ENCODE measurements at places on chromosomes 6 and 20. TPM values are rescaled to one million over a fixed set of nuclear protein-coding genes. Genes with fewer than 3 reads are reported as not detected.

DNA sequence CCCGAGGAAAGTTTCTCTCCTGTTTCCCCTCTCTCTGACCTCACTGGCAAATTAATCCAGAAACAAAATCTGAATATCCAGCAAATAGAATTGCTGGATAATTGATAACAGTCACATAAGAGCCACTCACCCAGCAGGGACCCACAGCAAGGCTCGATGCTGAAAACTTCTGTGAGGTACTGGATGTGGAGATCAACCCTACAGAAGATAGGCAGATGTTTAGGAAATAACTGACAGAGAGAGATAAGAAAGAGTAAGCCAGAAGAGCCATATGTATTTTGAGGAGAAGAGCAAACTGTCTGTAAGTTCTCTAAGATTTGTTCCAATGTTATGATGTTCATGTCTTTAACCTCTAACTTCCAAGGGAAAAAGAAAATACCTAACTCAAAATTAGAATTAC is 59.7 kb downstream of the PKHD1 start:
- no peak for DNase-seq

GRCh38 chr6:30876039-30876730 is 8.1 kb upstream of the DDR1 start:
- DNase-seq: peak; percentile 83

CCM2L gene
- total RNA-seq: 2.3 TPM

- no peak for DNase-seq
Measured at GRCh38 chr20:53738039-53738944, 144.7 kb upstream of the ZNF217 start.

DNA sequence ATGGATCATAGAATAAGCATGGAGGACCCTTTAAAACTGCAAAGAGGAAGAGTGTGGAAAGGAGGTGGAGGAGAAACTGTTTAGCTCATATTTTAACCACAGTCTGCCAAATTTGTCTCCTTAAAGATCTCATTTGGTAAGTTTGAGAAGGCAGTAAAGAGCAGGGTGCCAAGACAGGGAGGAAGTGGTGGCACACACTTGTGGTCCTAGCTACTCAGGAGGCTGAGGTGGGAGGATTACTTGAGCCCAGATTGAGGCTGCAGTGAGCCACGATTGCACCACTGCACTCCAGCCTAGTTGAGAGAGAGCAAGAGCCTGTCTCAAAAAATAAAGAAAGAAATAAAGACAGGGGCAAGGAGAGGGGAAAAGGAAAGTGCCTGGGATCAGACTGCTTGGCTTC is 16.8 kb upstream of the DCBLD1 start:
- no peak for DNase-seq

DNA sequence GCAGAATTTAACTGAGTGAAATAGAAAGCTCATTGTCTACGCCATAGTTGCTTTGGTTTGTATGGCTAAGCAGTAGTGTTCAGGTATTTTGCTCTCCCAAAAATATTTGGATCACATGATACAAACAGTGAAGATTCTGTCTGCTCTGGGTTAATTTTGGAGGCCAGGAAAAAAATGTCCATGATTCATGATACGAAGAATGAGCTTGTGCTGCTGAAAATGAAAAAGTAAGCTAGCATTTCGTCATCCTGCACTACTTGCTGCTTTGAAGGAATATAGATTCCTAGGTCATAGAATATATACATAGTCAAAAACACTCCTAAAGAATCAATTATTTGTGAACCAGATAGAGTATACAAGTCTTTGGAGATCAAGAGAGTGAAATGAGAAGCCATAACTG is 8.3 kb downstream of the WRNIP1 start:
- no peak for DNase-seq

MDN1 gene
- total RNA-seq: 29.9 TPM

TXNDC5 gene
- total RNA-seq: 64.9 TPM

DNA sequence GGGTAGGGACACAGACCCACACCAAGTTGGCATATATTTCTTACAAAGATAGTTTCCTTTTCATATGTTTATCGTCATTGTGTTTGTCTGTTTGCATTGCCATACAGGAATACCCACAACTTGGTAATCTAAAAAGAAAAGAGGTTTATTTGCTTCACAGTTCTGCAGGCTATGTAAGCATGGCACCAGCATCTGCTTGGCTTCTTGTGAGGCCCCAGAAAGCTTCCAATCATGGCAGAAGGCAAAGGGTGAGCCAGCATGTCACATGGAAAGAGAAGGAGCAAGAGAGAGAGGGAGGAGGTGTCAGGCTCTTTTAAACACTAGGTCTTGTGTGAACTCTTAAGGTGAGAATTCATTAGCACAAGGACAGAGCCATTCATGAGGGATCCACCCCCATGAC is 52.5 kb downstream of the CCN2 start:
- no peak for DNase-seq

GRCh38 chr6:45947807-45948206 is 67.9 kb downstream of the CLIC5 start:
- no peak for DNase-seq

IPCEF1 gene
- 0.66 TPM for total RNA-seq

TRIM31 gene
- total RNA-seq: not detected

ZNF292 gene
- 50.7 TPM for total RNA-seq

DNA sequence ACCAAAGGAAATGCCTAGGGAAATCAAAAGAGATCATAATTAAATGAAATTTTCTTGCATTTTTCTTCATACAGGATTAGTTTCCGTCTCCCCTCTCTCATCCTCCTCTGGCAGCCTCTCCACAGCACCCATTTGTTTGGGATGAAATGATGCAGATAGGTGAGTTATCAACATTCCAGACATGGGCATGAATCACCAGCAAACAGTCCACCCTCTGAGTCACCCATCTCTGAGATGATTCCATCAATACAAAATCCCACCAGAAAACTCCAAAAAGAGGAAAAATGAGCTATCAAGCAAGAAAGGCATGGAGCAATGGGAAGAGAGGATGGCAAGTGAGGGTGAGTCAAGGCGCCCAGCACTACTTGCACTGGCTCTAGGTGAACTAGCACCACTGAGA is 11.4 kb downstream of the MC3R start:
- DNase-seq: no peak

CCDC170 gene
- 0.33 TPM for total RNA-seq

GPX5 gene
- not detected for total RNA-seq

- DNase-seq: no peak
Measured at GRCh38 chr6:138586638-138587037, 87.3 kb upstream of the NHSL1 start.

GRCh38 chr6:43972179-43972912 is 154.9 kb downstream of the MRPL14 start:
- no peak for DNase-seq

DNA sequence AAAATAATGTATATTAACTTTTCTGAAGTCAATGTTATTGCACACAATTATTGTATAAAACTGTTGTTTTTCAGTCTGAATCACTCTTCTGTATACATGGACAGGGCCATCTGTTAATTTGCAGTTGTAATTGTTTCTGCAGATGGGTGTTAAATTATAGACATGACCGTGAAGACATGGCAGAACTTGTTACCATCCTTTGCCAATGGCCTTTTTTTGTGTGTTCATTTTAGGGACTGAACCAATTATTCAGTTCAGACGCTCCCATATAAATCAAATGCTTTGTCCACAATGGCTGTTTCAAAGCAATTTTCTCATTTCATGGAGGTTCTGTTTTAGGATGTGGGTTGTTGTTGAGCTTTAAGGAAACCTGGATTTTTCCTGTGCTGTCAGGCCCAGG is 533.7 kb downstream of the DOK5 start:
- no peak for DNase-seq

DNA sequence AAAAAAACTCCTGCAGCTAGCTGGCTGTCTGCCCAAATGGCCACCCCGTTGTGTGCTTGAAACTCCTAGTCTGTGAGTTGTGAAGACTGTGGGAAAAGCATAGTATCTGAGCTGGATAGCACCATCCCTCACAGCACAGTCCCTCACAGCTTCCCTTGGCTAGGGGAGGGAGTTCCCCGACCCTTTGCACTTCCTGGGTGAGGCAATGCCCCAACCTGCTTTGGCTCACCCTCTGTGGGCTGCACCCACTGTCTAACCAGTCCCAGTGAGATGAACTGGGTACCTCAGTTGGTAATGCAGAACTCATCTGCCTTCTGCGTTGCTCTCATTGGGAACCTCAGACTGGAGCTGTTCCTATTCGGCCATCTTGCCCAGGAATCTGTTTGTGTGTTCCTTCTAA is 260.6 kb upstream of the STXBP5 start:
- DNase-seq: no peak

DNA sequence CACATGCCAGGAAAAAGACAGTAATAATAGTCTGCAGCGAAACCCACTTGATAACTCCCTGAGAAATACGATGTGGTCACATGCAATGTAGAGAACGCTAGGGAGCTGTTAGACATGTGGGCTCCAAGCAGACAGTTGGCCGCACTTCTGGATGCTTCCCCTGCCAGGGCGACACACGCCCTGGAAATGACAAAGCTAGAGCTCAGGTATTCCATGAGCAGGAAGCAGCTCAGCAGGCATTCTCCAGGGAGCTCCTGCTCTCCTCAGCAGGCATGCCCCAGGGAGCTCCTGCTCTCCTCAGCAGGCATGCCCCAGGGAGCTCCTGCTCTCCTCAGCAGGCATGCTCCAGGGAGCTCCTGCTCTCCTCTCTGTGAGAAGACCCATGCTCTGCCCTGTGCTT is 52.4 kb upstream of the NXT1 start:
- DNase-seq: peak; percentile 30

- DNase-seq: no peak
Measured at GRCh38 chr6:108120311-108120710, 45.5 kb upstream of the NR2E1 start.

DNA sequence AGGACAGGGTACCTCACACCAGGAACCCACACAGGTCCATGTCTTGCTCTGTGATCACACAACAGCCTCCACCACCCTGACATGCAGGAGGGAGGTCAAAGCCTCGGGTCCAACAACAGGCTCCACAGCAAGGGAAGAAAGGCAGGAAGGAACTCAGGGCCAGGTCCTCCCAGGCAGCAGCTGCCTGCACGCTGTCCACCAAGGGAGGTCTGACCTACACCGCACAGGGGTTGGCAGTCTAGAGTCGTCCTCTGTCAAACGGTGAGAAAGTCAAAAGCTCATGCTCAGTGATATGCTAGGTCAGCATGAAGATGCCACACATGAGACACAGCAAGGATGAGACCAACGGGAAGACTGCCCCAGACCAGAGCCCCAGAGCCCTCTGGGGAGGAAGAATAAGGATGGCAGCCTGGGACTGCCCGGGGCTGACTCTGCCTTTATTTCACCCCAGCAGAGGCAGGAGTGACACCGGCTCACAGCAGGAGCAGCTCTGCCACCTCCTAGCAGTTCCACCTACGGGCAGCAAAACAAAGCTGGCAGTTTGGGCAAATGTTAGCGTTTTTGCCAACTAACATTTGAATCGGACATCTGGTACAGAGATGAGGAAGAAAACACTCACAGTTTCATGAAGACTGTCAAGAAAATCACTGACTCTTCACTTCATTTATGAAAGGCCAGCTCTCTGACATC is 8.5 kb downstream of the GMEB2 start:
- no peak for DNase-seq

OLIG3 gene
- not detected for total RNA-seq

DNA sequence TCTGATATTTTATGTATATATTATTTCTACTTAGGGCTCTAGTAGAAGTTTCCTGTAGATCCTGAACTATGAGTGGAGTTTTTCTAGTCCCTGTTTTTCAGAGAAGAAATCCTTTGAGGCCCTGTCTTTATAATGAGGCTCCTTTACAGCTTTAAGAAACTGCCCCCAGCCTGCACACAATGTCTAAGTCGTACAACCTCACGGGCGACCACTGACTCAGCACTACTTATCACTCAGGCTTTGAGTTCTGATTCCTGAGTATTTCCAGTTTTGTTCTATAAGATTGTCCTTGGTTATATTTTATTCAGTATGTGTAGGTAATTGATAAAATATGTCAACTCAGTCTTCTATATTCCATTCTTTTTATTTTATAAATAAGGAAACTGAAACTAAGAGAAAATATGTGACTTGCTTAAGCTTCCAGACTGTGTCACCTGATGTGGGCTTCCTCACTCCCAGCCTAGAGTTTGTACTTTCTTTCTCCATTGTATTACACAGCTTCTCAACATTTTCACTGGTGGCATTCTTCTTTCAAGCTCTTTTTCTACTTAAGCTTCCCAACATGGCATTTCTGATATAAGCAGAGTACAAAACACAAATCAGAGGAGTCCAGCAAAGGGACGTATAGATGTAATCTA is 167.0 kb downstream of the TBX18 start:
- no peak for DNase-seq

DNA sequence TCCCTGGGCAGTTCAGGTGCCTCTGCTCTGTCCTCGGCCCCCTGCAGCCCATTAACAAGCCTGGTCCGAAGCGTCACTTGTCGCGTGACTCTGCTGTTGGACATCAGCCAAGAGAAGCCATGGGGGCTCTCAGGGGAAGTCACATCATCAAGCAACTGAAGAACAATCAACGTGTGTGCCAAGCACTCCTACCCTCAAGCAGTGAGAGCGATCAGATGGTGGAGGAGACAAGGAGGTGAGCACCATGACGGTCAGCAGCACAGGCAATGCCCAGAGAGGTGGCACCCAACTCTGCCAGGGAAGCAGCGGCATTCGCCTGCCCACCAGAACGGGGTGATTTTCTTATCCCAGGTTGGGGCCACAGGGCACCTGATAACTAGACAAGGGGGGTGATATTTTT is 132.7 kb downstream of the AGPAT4 start:
- no peak for DNase-seq

DNA sequence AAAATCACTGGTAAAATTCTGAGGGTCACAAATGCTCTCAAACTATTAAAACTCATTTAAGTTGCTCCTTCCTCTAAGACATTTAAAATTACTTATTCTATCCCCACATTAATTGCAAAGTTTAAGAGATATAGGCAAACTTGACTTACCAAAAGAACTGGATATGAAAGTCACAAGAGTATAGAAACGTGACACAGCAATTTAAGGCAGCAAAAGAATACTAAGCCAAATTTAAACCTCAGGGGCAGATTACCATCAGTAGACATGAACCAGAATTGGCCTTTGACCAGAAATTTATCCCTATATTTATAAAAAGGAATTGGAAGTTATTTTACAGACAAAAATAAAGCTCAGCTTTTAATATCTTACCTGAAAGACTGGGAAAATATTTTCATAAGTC is 56.0 kb downstream of the MAP3K7 start:
- DNase-seq: no peak

GRCh38 chr6:165641672-165642156 is 21.3 kb downstream of the PDE10A start:
- DNase-seq: no peak

HEY2 gene
- total RNA-seq: 2.5 TPM

GRCh38 chr20:47684306-47685080 is 100.8 kb downstream of the SULF2 start:
- DNase-seq: no peak

CNKSR3 gene
- total RNA-seq: 16.8 TPM

IL17A gene
- total RNA-seq: not detected

GRCh38 chr6:1494671-1495070 is 105.3 kb downstream of the FOXF2 start:
- no peak for DNase-seq

DNA sequence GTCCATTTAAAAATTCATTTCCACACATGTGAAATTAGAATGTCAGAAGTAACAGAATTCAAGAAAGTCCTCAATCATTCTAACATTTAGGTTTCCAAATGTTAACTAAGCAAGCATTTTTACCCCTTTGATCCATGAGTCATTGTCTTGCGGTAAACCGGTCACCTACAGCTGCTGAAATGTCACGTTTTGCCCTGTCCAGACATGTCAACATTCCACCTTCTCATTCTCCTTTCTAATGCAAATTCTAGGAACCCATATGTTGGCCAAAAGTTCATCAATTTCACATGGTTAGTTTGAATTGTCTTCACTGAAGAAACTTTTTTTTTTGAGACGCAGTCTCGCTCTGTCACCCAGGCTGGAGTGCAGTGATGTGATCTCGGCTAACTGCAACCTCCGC is 117.2 kb downstream of the IPCEF1 start:
- DNase-seq: no peak
